Stimulated activated CD8-positive, alpha-beta memory T cell treated with anti-CD3 and anti-CD28 coated beads, Interleukin-4, amount 100 ng/mL, for 1 hour (primary cell): ENCODE measurements at places on chromosomes 2 and 18.

DNA sequence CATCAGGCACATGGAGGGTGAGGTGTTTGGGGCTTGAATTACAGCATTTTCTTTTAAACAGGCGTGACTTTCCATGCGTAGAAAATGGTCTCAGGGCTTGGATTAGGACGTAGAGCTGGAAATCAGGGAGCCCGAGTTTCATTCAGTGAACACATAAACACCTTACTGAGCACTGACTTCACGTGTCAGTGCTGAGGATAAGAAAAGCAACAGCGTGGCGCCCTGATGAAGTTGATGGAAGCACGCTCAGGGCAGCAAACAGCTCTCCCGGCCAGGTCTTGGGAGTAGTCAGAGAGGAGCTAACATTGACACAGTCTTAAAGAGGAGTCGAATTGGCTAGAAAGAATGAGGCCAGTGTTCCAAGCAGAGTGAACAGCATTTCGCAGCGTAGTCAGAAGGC lies 110.7 kb downstream of the LYPD1 start:
- DNase-seq = no peak

GRCh38 chr2:124822516-124822915 lies 797.4 kb downstream of the CNTNAP5 start:
- no peak for DNase-seq

DNA sequence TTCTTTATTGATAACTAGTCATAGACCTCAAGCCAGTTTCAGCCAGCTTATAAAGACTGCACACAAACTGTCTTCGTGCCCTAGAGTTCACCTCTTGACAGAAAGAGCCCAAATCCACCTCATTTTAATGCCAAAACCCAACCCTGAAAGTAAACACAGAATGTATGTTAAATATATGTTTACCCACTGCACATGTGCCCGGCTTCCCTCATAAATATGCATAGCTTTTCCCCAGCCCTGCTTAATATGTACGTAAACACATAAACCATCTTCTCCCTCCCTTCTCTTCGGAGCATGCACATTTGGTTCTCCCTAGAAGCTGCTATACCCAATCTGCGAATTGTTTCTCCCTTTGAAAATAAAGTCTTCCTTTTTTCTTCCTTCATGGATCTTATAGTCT lies 73.9 kb upstream of the XIRP2 start:
- no peak for DNase-seq

DNA sequence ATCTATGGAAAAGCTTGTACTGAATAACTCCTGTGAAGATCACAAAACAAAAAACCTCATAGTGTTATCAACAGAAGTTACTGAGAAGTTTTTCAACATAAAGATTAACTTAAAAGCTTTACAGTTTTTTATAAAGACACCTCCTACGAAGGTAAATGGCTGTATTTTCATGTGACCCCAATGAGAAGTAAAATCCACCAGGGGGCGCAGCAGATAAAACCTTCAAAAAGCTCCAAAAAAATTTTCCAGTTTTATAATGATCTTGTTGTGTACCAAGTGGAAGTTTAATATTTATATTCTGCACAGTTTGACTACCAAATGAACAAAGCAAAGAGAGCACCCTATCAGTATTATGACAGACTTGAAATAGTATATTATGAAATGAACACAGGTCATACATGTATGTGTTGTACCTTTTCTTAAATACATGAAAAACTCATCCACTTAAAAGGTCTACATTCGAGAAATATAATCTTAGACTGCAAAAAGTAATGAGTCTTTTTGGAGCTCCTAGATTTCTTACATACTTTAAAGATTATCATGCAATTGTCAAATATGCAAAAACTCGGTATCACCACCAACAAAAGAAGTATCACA lies 38.5 kb downstream of the PNO1 start:
- DNase-seq = peak; percentile 21

DNA sequence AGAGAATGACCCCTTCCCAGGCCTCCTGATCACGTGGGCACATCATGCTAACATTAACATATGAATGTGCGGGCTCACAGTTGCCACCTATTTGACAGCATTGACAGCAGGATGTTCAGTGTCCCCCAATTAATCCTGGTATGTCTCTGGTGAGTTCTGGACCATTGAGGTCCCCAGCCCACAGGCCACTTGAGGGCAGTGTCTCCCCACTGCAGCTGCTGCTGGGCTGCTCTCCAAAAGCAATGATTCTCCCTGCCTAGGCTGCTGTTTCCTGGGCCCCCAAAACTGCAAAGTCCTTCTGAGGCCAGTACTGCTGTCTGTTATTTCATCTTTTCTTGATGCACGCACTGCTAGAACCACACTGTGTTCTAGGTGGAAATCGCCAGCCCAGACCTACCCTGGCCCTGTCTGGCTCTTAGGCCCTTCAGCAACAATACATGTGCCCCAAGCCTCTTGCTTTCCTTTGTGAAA lies 52.7 kb upstream of the MAPK4 start:
- no peak for DNase-seq

DNA sequence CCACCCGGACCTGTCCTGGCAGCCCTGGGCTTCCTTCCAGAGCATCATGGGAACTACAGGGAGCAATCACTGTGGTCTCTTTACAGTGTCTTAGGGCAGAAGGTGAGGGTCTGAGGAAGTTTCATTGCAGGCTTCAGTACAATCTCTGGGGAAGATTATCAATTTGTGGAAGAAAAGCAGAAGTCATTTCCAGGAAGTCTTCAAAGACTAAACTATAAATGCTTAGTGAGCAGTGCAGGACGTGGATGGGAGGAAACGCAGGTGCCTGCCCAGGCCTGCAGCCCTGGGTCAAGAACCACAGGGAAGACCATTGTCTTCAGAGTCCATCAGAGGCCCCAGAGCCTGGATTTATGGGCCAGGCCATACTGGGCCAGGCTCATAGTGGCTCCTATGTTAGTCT lies 54.3 kb downstream of the INO80C start:
- DNase-seq = no peak
